ENCODE measurements at places on chromosomes 16 and 17.

DNA sequence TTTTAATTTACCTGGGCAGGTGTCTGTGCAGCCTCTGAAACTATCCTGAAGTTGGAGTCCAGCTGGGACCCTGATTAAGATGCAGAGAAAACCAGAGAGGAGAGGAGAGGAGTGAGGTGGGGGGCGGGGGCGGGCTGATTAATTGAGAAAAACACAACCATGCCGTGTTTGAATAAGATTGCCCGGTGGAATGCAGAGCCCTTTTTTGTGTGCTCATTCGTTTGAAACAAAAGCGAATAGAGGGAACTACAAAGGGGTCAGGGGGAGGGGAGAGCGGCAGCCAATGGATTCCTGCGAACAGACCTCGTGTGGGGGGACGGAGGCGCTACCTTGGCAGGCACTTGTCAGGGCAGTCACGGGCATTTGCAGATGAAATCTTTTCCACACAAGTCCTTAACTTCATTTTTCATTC, 355.8 kb downstream of the SOX9 start:
- no peak overlapping the region for H3K4me3 ChIP-seq
- peaks cover 74% of the 10 kb centered on the region for H3K4me1 ChIP-seq

DNA sequence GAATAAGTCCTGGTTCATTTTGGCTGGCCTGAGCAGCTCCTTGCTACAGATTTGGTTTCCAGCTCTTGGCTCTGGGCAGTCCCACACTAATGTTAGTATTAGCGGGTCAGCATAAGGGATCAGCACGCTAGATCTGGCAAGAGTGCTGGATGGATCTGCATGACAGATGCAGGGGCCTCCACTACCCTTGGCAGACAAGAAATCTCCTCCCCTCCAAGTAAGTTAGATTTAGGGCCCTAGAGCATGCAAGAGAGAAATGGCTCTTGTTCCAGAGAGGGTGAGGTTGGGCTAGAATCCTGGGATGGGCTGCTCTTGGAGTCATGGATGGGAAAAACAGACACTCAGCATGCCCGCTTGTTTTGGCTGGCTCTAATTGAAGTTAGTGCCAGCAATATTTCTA, 414.3 kb downstream of the RBFOX1 start:
- no peaks in the 10 kb centered on the region for H3K27me3 ChIP-seq
- H3K4me3 ChIP-seq, result no peak overlapping the region
- no peak for DNase-seq

DNA sequence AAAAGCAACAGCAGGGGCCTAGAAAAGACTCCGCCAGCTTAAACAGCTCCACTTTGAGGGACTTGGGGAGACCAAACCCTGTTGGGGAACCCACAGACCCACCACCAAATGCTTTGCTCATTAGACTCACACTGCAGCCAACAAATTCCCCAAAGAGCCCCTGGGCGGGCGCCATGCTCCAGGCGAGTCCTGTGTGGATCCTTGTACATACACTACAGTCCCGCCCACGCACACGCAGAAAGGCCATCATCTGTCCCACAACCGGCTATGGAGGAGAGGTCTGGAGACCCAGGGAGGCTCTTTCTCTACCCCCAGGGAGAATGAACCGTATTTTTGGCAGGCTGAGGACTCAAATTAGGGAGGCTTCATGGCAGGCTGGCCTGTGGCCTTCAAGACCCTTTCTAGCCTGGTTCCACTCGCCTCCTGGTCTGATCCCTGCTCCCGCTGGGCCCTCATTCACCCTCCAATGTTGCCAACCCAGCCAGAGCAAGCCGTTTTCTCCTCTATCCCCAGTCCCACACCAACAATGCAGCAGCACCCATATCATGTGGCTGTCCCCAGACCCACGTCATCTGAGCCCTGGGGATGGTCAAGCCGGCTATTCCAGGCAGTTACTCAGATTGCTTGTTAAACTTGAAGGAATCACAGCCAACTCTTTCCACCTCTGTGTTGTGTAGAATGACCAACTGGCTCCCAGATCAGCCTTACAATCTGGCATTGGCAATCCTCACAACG, 27.2 kb downstream of the ZNF423 start:
- no peak for DNase-seq
- no peaks in the 10 kb centered on the region for H3K4me1 ChIP-seq
- H3K27me3 ChIP-seq, result peaks cover 12% of the 10 kb centered on the region
- H3K27ac ChIP-seq, result no peak overlapping the region

GRCh38 chr16:89641458-89642119, 15.9 kb downstream of the CHMP1A start:
- peaks cover 17% of the 10 kb centered on the region for H3K36me3 ChIP-seq
- H3K4me3 ChIP-seq, result 0 out of 2 replicates have a peak overlapping the region, but pooled peaks have one; percentile 67
- H3K4me1 ChIP-seq, result peaks cover 18% of the 10 kb centered on the region
- no peak overlapping the region for H3K27ac ChIP-seq
- H3K27me3 ChIP-seq, result no peaks in the 10 kb centered on the region

DNA sequence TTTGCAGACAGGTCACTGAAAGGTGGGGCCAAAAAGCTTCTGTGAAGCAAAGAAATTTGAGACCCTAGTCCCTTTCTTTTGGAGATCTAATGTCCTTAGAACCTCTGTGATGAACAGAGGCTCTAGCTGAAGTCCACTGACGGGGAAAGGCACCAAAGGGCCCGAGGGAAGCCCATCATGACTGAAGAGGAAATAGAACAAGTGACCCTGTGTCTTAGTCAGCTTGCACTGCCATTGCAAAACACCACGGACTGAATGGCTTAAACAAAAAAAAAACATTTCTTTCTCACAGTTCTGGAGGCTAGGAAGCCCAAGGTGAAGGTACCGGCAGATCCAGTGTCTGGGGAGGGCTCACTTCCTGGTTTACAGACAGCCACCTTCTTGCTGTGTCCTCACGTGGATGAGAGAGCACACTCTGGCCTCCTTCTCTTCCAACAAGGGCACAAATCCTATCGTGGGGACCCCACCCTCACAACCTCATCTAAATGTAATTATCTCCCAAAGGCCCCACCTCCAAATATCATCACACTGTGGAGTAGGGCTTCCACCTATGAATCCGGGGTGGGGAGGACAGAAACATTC, 24.3 kb upstream of the ASGR2 start:
- no peaks in the 10 kb centered on the region for H3K27me3 ChIP-seq
- peak overlapping the region; percentile 62 for H3K27ac ChIP-seq
- H3K36me3 ChIP-seq, result no peaks in the 10 kb centered on the region
- peak overlapping the region; percentile 64 for H3K4me3 ChIP-seq
- H3K4me1 ChIP-seq, result peaks cover 45% of the 10 kb centered on the region

DNA sequence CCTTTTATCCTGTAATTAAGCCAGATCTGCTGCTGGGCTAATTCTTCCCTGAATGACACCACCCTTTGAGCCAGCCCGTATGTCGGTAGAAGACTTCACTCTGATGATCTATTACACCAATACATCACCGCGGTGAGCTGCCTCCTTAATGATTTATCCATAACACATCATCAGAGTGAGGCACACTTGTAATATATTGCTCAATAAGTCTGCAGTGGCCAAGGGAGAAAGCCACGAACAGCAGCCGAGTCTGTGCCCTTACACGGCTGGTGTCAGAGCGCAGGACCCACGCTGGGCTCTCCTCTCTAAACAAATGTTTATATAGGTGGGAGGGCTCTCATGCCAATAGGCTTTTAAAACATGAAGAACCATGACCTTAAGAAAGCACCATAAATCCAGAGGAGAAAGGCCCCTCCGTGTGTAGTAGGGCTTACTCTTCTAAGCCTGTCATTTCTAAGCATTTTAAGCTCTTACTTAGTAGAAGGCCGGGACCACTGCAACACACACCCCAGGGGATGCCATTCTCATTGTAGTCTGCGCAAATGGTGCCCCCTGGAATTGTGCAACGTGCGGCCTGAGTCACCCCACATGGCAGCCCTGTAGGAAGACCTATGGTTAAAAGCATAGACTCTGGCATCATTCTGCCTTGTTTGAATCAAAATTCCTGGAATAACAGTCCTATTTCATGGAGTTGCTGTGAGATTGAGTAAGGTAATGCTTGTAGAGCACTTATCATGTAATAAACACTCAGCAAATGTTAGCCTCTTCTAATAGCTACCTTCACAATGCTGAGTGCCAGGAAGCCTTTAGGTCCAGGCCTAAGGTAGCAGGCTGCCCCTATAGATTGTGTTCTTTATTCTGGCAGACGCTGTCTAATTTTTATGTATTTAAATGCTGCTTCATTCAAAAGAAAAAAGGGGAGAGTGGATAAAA, 26.1 kb downstream of the MRPS23 start:
- H3K36me3 ChIP-seq, result no peaks in the 10 kb centered on the region
- DNase-seq, result no peak
- 0 out of 2 replicates have a peak, but pooled peaks cover 6% of the 10 kb centered on the region for H3K4me1 ChIP-seq
- H3K27me3 ChIP-seq, result peaks cover 2% of the 10 kb centered on the region
- H3K4me3 ChIP-seq, result no peak overlapping the region

- H3K27ac ChIP-seq, result no peak overlapping the region
- H3K36me3 ChIP-seq, result no peaks in the 10 kb centered on the region
- H3K4me3 ChIP-seq, result no peak overlapping the region
- no peaks in the 10 kb centered on the region for H3K4me1 ChIP-seq
Measured at GRCh38 chr17:27834571-27834970, 34.2 kb upstream of the NOS2 start.

GRCh38 chr17:354651-355556, 2.3 kb upstream of the RPH3AL start:
- H3K27me3 ChIP-seq, result no peaks in the 10 kb centered on the region
- H3K4me1 ChIP-seq, result peaks cover 48% of the 10 kb centered on the region
- H3K27ac ChIP-seq, result no peak overlapping the region
- H3K36me3 ChIP-seq, result no peaks in the 10 kb centered on the region
- no peak overlapping the region for H3K4me3 ChIP-seq

- H3K27ac ChIP-seq, result no peak overlapping the region
- peaks cover 5% of the 10 kb centered on the region for H3K4me1 ChIP-seq
- no peak overlapping the region for H3K4me3 ChIP-seq
- no peak for DNase-seq
- H3K27me3 ChIP-seq, result 0 out of 3 replicates have a peak, but pooled peaks cover 6% of the 10 kb centered on the region
- no peaks in the 10 kb centered on the region for H3K36me3 ChIP-seq
Measured at GRCh38 chr17:38970804-38971203, 3.6 kb upstream of the FBXO47 start.

DNA sequence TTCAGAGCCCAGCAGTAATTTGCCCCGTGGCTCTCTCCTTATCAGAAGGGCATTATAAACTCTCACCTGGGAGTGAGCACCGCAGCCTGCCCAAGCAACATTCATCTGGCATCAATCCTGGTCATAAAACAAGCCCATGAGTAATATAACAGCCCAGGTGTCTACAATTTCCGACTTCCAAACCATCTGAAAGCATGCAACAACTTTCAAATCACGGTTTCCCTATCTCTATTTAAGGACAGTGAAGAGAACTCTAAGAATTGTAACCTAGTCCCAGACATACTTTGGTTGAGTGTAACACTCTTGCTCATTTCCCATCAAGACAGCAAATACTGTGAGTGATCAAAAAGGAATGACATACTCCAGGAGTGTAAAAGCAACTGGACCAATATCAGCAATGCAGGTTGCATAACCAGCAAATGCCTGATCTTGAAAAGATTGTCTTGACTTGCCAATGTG, 487.4 kb upstream of the SOX9 start:
- no peak overlapping the region for H3K4me3 ChIP-seq
- no peaks in the 10 kb centered on the region for H3K27me3 ChIP-seq
- H3K4me1 ChIP-seq, result no peaks in the 10 kb centered on the region
